ENCODE measurements at places on chromosomes 16 and 17.

DNA sequence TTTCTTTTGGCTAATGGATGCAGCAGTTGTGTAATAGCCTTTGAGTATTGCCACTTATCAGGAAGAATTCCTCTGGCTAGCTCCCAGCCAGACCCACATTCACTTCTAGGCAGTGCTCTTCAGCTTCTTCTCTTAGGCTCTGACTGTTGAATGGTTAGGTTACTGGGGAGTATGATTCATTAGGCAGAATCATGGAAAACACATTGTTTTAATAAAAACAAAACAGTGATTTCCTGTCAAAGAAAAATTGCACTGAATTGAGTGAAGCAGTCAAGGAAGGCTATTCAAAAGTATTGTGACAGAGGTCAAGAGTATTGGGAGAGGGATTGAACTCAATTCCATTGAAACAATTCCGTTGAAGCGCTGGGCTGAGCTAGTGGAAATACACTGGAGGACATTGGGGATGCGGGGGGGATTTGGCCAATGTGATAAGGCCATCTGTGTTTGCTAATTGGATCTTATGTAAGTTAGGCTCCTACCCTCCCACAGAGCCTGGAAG, 68.0 kb downstream of the CNTNAP4 start:
- no peak for DNase-seq

DNA sequence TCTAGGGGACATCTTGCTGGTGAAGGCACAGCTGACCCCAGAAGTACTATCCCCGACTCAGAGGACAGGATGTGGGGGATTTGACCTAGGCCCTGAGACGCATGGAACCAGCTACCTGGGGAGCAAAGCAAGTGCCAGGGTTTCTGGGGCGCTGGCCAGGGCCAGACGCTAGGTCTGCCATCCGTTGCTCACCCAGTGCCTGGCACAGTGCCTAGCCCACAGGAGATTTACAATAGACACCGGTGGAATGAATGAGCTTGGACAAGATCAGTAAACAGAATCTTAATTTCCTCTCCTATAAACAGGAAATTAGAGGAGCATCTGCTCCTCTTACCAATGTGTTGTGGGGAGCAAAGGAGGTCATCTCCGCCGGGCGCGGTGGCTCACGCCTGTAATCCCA, 5.0 kb downstream of the RPRML start:
- no peak for DNase-seq

DNA sequence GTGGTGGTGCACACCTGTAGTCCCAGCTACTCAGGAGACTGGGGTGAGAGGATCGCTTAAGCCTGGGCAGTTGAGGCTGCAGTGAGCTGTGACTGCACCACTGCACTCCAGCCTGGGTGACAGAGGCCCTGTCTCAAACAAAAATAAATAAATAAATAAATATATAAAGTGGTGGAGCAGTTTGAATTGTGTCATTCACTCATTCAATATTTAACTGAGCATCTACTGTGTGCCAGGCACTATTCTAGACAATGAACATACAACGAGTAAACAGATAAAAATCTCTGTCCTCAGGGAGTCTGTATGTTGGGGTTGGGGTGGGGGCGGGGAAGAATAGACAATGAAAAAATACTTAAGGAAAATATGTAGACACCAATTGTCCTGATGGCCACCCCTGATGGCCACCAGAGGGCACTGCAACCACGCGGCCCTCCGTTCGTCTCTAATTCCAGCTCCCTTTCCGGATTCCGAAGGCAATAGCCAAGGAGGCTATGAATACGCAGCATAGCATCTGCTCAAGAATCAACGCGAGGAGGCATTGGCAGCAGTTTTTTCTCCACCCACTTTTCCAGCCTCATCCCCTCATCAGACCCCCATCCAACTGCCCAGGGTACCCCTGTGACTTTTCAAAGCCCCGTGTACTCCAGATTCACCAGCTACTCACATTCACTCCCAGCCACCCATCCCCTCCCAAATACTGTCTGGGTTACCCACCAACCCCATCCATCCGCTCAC, 21.4 kb downstream of the QPRT start:
- DNase-seq, result peak; percentile 44

- no peak for DNase-seq
Observed at GRCh38 chr17:70091696-70092095, 16.7 kb downstream of the KCNJ16 start.

Measured in omental fat pad (tissue), 4 donors.